ENCODE measurements at places on chromosomes 6 and 20.

DNA sequence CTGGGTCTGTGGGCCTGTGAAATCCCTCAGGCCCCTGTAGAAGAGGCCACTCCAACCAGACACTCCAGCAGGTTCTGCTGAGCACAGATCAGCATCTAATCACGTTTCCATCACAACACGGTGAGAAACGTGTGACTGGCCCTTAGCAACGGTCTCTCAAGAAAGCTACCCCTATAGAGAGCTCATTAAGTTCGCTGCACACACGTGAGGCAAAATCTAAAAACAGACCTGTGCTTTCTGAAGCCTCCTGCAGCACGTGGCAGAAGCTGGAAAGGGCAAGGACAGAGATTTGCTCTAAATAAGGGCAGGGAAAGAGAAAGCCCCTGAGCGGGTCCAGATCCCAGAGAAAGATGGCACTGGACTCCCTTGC, 56.5 kb downstream of the GPR6 start:
- DNase-seq: no peak

- no peak for DNase-seq
Observed at GRCh38 chr6:169766232-169766631, 14.8 kb downstream of the ERMARD start.

- DNase-seq: peak; percentile 63
Observed at GRCh38 chr6:144013486-144013909, 5.4 kb upstream of the PLAGL1 start.

DNA sequence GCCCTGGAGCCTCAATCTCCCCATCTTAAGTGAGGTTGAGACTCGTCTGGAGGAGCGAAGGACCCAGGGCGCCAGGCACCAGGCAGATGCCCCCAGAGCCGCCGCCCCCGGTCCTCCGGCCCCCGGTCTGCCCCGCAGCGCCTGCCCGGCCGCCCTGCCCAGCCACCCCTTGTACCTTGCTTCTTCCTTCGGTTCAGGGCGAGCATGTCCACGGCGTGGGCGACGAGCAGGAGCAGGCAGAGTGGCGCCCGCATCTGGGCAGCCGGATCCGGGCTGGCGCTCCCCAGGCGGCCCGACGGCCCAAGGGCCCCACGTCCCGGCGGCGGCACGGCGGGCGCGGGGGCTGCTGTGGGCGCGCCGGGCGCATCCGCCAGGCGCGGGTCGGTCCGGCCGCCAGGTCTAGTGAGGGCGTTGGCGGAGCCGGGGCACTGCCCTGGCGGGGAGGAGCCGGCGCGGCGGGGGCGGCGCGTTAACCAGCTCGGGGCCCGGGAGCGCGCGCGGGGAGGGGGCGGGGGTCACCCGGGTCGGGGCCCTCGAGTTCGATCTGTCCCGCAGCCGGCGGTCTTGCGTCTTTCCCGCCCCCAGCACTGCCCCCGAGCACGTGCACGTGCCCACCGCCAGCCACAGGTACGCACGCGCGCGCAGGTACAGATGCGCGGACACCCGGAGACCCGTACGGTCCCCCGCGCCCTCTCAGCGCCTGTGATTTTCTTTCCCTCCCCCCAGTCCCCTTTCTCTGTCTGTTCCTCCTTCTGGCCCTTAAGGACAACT, at the start of gene RSPO4:
RSPO4 (minus strand) TSS at position 401 of the 771 bp plus-strand sequence; CDS start at position 254, 147 bp downstream.
- DNase-seq: no peak

DNA sequence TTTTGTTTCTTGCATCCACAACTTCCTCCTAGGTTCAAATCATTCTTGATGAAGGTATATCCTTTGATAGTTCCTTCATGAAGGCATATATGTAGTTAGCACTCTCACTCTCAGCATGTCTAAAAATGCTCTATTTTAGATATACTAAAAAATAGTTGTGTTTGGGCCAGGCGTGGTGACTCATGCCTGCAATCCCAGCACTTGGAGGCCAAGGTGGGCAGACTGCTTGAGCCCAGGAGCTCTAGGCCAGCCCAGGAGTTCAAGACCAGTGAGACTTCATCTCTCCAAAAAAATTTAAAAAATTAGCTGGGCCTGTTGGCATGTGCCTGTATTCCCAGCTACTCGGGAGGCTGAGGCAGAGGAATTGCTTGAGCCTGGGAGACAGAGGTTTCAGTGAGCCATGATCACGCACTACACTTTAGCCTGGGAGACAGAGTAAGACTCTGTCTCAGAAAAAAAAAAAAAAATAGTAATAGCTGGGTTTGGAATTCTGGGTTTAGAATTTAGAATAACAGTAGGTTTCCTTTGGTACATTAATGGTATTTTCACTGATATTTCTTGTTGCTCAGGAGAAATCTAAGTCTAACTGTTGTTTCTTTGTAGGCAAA, 7.0 kb downstream of the SERAC1 start:
- no peak for DNase-seq

DNA sequence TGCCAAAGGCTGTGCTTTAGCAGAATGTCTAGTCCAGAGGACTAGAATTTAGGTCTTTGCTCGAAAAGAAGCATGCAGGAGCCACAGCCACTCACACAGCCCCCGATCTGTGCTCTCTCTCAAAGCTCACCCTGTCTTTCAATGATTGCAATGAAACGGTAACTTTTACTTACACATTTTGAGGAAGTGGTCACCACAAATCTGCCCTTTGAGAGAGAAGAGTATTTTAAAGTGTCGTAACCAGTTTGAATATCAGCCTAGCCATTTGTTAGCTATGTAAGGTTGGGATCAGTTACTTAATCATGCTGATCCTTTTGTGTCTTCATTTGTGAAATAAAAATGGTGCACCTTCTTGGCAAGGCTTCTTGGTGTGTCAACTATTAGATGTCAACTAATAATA, 209.0 kb downstream of the TFAP2A start:
- no peak for DNase-seq

DNA sequence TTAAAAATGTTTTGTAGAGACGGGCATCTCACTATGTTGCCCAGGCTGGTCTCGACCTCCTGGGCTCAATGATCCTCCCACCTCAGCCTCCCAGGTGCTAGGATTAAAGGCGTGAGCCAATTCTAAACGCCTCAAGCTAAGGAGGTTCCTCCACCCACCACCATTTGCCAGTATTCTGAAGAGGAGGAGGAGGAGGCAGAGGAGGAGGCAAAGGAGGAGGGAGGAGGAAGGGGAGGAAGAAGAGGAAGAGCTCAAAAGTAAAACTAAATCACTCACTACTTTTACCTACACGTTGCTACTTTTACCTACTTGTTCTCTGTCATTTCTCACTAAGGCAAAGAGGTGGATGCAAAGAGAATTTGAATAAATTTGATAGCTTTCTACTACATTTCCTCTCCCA, 63.6 kb upstream of the ARID1B start:
- no peak for DNase-seq

- no peak for DNase-seq
Observed at GRCh38 chr20:11057624-11058023, 383.8 kb upstream of the JAG1 start.

Data from substantia nigra (tissue), 51 donors.